Activated CD8-positive, alpha-beta memory T cell treated with anti-CD3 and anti-CD28 coated beads, Interleukin-2, amount 10 ng/mL, durations not matched to agents 7 days and 5 days (primary cell): ENCODE measurements at places on chromosomes 12 and 14. TPM values are rescaled to one million over a fixed set of nuclear protein-coding genes. Genes with fewer than 3 reads are reported as not detected.

NANOG gene
- total RNA-seq, result not detected

- H3K27ac ChIP-seq, result no peak overlapping the region
- H3K4me1 ChIP-seq, result no peaks in the 10 kb centered on the region
- peak; percentile 41 for DNase-seq
- no peak overlapping the region for H3K4me3 ChIP-seq
- no peaks in the 10 kb centered on the region for H3K27me3 ChIP-seq
These were observed 41.4 kb upstream of the TUNAR start for GRCh38 chr14:95835121-95835730.

- no peak for DNase-seq
- H3K4me1 ChIP-seq, result no peaks in the 10 kb centered on the region
- H3K27ac ChIP-seq, result no peak overlapping the region
These were observed 31.8 kb upstream of the KRT77 start for GRCh38 chr12:52735106-52735505.

ATL1 gene
- 2.2 TPM for total RNA-seq

DNA sequence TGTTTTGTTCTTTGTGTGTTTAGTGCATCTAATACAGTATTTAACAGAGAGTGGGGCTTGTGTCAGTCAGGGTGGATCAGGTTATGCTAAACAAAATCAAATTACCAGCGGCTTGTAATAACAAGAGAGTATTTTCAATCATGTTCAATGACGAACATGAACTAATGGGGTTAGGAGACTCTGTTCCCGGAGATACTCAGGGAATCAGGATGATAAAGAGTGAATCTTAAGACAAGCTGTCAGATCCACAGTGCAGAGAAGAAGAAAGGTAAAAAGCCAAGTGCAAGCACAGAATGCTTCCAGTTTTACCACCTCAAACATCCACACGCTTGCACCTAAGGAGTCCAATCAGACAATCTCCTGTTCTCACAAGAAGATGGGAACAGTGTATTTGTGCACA lies 1331.5 kb upstream of the TMEM132C start:
- no peaks in the 10 kb centered on the region for H3K4me1 ChIP-seq
- no peak overlapping the region for H3K4me3 ChIP-seq
- H3K27me3 ChIP-seq, result no peaks in the 10 kb centered on the region
- H3K27ac ChIP-seq, result no peak overlapping the region

HVCN1 gene
- total RNA-seq, result 11.7 TPM

DNA sequence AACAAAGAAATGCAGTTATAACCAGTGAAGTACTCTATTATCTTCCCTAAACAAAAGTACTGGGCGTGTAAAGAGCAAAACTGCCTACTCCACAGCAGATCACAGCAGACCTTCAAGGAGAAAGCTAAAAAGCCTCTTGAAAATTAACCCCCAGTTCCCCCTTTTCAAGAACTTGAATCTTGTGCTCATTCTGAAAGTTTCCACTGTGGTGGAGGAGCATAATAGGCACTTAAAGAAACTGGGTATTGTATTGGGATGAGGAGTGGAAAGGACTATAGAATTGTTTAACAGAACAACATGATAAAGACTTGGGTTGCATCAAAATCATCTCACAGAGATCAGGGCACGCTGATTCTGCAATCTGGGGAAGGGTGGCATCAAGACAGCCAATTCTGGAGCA lies 51.1 kb downstream of the SLC25A47 start:
- H3K4me1 ChIP-seq, result peaks cover 65% of the 10 kb centered on the region
- DNase-seq, result no peak
- H3K27ac ChIP-seq, result peak overlapping the region; percentile 92
- peaks cover 48% of the 10 kb centered on the region for H3K36me3 ChIP-seq

- no peaks in the 10 kb centered on the region for H3K27me3 ChIP-seq
- no peak overlapping the region for H3K4me3 ChIP-seq
- no peaks in the 10 kb centered on the region for H3K36me3 ChIP-seq
- DNase-seq, result no peak
These were observed 148.5 kb downstream of the TMTC2 start for GRCh38 chr12:82835217-82835616.

DACT1 gene
- total RNA-seq, result not detected

- H3K36me3 ChIP-seq, result peaks cover 11% of the 10 kb centered on the region
- no peaks in the 10 kb centered on the region for H3K27me3 ChIP-seq
- peaks cover 12% of the 10 kb centered on the region for H3K4me1 ChIP-seq
These were observed 1.1 kb downstream of the SAV1 start for GRCh38 chr14:50666772-50667683.

- no peak overlapping the region for H3K4me3 ChIP-seq
- H3K27me3 ChIP-seq, result peaks cover 44% of the 10 kb centered on the region
- DNase-seq, result no peak
- H3K36me3 ChIP-seq, result no peaks in the 10 kb centered on the region
- H3K4me1 ChIP-seq, result peaks cover 15% of the 10 kb centered on the region
- no peak overlapping the region for H3K27ac ChIP-seq
These were observed 103.6 kb upstream of the CCDC91 start for GRCh38 chr12:28086521-28087155.

DNA sequence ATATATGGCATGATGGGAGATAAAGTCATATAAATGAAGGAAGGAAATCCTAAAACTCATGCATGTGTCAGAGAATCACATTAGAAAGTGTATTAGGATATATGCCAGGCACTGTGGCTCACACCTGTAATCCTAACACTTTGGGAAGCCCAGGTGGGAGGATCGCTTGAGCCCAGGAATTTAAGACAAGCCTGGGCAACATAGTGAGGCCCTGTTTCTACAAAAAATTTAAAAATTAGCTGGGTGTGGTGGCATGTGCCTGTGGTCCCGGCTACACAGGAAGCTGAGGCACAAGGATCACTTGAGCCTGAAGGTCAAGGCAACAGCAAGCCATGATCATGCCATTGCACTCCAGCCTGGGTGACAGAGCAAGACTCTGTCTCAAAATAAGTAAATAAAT lies 130.3 kb upstream of the ARID2 start:
- no peak overlapping the region for H3K4me3 ChIP-seq
- peaks cover 7% of the 10 kb centered on the region for H3K27me3 ChIP-seq
- no peaks in the 10 kb centered on the region for H3K36me3 ChIP-seq
- no peak for DNase-seq

KRT80 gene
- total RNA-seq, result not detected

OTX2 gene
- not detected for total RNA-seq

DNA sequence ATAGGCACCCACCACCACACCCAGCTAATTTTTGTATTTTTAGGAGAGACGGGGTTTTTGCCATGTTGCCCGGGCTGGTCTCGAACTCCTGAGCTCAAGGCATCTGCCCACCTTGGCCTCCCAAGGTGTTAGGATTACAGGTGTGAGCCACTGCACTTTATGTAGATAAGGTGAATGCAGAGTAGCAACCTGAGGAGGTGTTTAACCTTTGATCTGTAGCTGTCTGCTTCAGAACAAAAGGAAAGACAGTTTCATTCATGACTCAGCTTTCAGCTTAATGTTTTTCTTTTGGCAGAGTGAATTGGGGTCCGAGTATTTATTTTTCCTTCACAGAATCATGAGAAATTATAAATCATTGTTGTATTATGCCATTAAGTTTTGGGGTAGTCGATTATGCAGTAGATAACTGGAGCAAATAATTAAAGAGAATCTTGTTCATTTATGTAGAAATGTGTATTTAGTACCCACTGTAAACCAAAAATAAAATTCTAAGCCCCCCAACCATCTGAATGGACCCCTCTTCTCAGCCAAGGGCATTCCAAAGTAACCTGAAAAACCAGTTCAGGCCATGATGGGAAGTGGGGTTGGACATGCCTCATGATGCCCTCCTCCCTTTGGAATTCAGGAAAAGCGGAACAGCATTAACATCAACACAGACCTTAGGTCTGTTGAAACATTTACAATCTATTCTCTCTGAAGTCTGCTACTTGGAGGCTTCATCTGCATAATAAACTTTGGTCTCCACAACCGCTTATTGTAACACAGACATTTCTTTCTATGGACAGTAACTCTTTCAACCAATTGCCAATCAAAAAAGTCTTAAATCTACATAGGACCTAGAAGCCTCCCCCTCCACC lies 10.7 kb upstream of the STX2 start:
- no peaks in the 10 kb centered on the region for H3K36me3 ChIP-seq
- H3K27me3 ChIP-seq, result peaks cover 5% of the 10 kb centered on the region
- H3K4me3 ChIP-seq, result no peak overlapping the region

DNA sequence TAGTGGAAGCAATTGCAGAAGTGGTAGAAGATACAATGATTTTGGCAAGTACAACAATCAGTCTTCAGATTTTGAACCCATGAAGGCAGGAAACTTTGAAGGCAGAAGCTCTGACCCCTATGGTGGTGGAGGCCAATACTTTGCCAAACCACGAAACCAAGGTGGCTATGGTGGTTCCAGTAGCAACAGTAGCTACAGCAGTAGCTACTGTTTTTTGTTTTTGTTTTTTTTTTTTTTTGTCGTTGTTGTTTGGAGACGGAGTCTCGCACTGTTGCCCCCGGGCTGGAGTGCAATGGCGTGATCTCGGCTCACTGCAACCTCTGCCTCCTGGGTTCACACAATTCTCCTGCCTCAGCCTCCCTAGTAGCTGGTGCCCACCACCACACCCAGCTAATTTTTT lies 47.4 kb downstream of the IFNG-AS1 start:
- no peaks in the 10 kb centered on the region for H3K27me3 ChIP-seq
- peaks cover 74% of the 10 kb centered on the region for H3K4me1 ChIP-seq
- DNase-seq, result peak; percentile 90
- peaks cover 10% of the 10 kb centered on the region for H3K36me3 ChIP-seq
- H3K4me3 ChIP-seq, result peak overlapping the region; percentile 17

LUM gene
- not detected for total RNA-seq

DNA sequence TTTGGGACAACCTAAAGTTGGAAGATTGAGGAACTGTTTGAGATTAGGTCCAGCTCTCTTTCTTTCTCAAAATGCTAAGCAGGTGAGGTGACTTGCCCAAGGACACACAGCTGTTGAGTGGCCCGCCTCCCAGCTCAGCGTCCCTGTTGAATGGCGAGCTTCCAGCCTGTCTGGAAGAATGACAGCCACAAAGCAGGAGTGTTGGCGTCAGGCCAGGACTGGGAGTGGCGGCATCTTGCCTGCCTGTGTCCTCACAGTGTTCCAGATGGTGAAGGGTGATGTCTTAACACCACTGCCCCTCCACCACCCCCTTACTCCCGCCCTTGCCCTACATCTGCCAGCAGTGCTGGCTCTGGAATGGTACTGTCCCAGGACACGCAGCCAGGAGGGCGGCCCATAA lies 4.4 kb upstream of the CEBPE start:
- DNase-seq, result no peak
- H3K4me3 ChIP-seq, result no peak overlapping the region
- no peaks in the 10 kb centered on the region for H3K36me3 ChIP-seq

CALM1 gene
- 673 TPM for total RNA-seq

- no peaks in the 10 kb centered on the region for H3K27me3 ChIP-seq
- H3K4me3 ChIP-seq, result no peak overlapping the region
- no peaks in the 10 kb centered on the region for H3K4me1 ChIP-seq
- DNase-seq, result no peak
- H3K36me3 ChIP-seq, result no peaks in the 10 kb centered on the region
These were observed 8.4 kb upstream of the MYF6 start for GRCh38 chr12:80698847-80699542.

DNA sequence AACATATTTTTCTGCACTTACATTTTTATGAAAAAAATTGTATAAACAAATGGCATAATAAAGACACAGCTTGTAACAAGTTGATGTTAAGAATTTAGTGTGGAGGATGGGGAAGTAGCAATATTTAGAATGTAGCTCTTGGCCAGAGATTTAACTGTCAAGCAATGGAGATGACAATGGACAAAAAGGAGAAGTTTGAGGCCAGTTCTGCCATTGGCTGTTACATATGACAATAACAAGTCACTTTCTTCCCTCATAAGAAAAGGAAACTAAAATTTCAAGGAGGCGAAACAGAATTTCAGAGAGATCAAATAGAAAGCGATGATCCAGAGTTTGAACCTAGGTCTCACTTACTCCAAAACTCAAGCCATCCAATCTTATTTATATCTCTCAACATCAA lies 122.8 kb upstream of the CCDC175 start:
- no peak overlapping the region for H3K4me3 ChIP-seq
- DNase-seq, result no peak
- no peak overlapping the region for H3K27ac ChIP-seq

SLC25A21 gene
- not detected for total RNA-seq

- H3K4me3 ChIP-seq, result no peak overlapping the region
- H3K4me1 ChIP-seq, result no peaks in the 10 kb centered on the region
- DNase-seq, result no peak
These were observed 188.0 kb downstream of the EXOC5 start for GRCh38 chr14:57080691-57081090.

GRCh38 chr14:68667313-68667791 lies 125.5 kb downstream of the ZFP36L1 start:
- H3K27me3 ChIP-seq, result no peaks in the 10 kb centered on the region
- no peak for DNase-seq
- no peak overlapping the region for H3K4me3 ChIP-seq
- H3K27ac ChIP-seq, result no peak overlapping the region

DNA sequence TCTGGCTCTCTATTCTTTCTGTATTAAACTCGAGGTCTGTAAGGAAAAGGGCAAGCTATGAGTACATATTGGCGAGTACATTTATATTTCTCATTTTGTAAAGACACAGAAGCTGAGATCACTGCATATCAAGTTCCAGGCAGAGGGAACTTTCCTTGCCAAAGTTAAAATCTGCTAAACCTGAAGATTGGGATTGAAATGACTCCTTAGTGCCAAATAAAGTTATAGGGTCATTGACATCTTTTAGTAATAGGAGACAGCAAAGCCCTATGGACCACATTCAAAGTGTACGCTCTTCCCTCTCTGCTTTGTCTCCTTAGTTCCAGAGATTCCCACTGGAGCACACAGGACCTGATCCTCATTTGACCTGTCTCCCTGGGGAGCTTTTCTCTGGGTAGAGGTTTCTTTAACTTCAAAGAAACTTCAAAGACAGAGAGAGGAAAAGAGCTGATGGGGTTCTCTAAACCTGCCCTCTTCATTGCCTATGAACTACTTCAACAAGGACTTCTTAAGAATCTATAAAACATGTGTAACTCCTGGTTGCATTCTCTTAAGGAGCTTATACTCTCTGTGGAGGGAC lies 42.6 kb upstream of the PTPRR start:
- H3K36me3 ChIP-seq, result no peaks in the 10 kb centered on the region
- no peaks in the 10 kb centered on the region for H3K4me1 ChIP-seq
- no peak overlapping the region for H3K27ac ChIP-seq
- no peaks in the 10 kb centered on the region for H3K27me3 ChIP-seq
- H3K4me3 ChIP-seq, result no peak overlapping the region
- no peak for DNase-seq

GRCh38 chr12:71465796-71466195 lies 26.2 kb downstream of the LGR5 start:
- no peak overlapping the region for H3K4me3 ChIP-seq
- peaks cover 12% of the 10 kb centered on the region for H3K27me3 ChIP-seq
- H3K4me1 ChIP-seq, result no peaks in the 10 kb centered on the region
- H3K27ac ChIP-seq, result no peak overlapping the region
- no peaks in the 10 kb centered on the region for H3K36me3 ChIP-seq
